M059J (cell line): ENCODE measurements at places on chromosomes 16 and 17. TPM values are rescaled to one million over a fixed set of nuclear protein-coding genes. Genes with fewer than 3 reads are reported as not detected.
A peak's percentile ranks its signal among the peaks of the same experiment; 100 is the strongest.

GRCh38 chr17:76953946-76954345, 85.7 kb downstream of the MGAT5B start:
- DNase-seq, result peak; percentile 57

- no peak for DNase-seq
These were observed 531.4 kb downstream of the MAF start for GRCh38 chr16:79069121-79069520.

DNA sequence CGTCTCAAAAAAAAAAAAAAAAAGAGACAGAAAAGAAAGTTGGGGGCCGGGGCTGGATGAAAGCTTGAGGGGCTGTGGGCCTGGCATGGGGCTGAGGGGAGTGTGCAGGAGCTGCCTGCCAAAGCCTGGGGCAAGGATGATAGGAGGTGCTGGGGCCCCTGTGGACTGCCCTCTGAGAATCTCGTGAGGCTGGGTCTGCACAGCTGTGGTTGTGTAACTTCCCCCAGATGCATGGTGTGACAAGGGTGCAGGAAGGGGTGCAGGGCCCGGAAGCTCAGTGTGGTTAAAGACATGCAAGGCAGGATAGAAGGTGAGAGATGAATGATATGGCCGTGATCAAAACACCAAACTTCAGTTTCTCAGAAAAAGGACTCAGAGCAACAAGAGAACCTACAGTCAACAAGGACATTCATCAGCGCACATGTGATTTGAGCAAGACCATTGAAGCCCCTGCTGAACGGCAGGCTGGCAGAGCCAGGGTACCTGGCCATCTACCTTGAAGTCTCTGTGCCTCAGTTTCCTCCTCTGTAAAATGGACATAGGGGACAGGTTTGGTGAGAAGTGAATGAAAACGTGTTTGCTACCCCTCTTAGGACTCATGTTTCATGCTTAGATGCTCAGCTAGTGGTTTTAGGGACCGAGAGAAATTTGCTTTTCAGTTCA, 9.6 kb downstream of the IL32 start:
- no peak for DNase-seq

Gene SYNGR2
- 34.6 and 37.6 TPM in 2 replicates for total RNA-seq

Gene RSL1D1
- total RNA-seq, result 186 and 260 TPM in 2 replicates
